AG08395 (cell line): ENCODE measurements at places on chromosomes 7 and 10.

DNA sequence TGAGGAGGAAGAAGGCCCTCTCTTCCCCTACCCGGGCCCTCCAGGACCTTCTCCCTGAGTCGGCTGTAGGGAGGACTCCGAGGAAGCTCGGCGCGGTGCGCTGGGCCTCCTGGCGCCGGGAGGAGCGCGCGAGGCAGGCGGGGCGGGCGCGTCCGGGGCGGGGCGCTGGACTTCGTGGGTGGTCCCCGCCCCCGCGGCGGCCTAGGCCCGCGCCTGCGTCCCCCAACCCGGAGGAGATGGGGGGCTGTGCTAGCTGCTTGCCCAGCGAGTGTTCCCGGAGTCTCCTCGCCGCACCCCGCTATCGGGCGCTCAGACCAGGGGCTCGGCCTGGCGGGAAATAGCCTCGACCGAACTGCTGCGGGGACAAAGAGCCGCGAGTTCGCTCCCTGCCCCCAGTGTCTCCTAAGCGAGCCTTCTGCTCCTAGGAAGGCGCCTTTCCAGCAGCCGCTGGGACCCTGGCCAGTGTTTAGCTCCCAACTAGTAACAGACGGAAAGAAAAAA is 19.2 kb upstream of the SMO start:
- DNase-seq: peak; percentile 53

GRCh38 chr10:31620226-31621151 is 301.5 kb downstream of the ZEB1 start:
- peak; percentile 59 for DNase-seq

- DNase-seq: no peak
These were observed 38.8 kb downstream of the FGFR2 start for GRCh38 chr10:121559326-121560026.

DNA sequence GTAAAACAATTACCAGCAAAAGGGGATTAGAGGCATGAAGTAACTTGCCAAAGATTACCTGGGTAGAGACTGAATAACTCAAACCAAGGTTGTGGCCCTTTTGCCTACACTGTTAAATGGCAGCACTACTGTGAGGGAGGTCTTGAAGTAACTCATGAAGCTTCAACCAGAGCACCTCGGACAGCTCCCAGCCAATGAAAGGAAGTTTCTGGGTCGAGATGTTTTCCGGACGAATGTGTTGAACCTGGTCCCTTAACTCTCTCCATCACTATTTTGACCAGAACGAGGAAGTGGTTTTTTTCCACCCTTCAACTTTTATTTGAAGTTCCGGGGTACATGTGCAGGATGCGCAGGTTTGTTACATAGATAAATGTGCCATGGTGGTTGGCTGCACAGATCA is 133.6 kb upstream of the PRKCQ start:
- no peak for DNase-seq

DNA sequence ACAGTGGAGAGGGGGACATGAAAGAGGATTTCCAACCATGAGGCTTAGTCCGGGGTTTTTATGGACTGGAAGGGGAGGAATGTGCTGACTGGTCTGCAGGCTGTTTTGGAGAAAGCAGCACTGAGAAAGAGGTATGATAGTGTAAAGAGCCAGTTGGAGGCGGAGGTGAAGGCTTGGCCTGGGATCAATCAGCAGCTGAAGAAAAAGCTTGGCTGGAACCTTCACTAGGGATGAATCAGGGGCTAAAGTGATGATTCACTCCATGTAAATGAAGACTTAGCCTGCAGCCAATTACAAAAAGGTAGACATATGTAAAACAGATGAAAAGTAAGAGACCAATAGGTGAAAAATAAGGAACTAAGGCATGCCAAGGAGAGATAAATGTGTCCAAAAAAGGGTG is 1382.6 kb downstream of the GATA3 start:
- no peak for DNase-seq

GRCh38 chr10:123995461-123996131 is 97.8 kb downstream of the CHST15 start:
- DNase-seq: peak; percentile 83

DNA sequence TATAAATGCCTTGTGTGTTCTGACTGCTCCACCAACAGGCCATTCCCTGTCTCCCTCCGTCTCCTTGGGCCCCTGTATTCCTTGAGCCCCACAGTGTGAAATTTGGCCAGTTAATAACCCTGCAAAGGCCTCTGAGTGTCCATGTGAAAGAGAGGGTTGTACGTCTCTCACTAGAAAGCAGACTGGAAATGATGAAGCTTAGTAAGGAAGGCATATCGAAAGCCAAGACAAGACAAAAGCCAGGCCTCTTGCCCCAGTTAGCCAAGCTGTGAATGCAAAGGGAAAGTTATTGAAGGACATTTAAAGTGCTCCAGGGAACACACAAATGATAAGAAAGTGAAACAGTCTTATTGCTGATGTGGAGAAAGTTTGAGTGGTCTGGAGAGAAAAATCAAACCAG is 680.2 kb downstream of the SDK1 start:
- DNase-seq: no peak

- DNase-seq: no peak
These were observed 6.8 kb upstream of the GATA3 start for GRCh38 chr10:8047452-8048280.

- no peak for DNase-seq
These were observed 36.8 kb upstream of the NUB1 start for GRCh38 chr7:151304856-151305255.

GRCh38 chr7:75842836-75843446 is 29.3 kb upstream of the CCL24 start:
- peak; percentile 60 for DNase-seq

GRCh38 chr7:157690058-157690832 is 353.4 kb downstream of the DNAJB6 start:
- DNase-seq: peak; percentile 13

- DNase-seq: peak; percentile 32
These were observed 27.5 kb upstream of the ZCCHC24 start for GRCh38 chr10:79472951-79473350.

- DNase-seq: no peak
These were observed 306.2 kb upstream of the AKR1E2 start for GRCh38 chr10:4519658-4520402.

GRCh38 chr10:8174762-8175161 is 120.3 kb downstream of the GATA3 start:
- DNase-seq: no peak

- no peak for DNase-seq
These were observed 30.2 kb upstream of the SEMA3D start for GRCh38 chr7:85217085-85217484.

DNA sequence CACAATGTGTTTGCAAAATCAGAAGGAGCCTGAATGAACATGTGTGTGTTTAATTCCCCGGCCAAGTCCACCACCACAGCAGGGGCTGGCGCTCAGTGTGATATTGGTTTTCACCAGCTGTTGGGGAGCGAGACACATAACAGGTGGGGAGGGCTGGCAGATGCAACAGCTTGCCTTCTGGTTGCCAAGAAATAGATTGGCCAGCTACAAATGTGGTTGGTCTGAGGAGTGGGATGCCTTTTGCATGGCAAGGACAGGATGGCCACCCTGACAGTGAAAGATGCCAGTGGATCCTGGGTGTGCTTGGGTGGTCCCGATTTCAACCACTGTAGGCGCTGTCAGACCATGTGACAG is 292.5 kb upstream of the FZD8 start:
- no peak for DNase-seq

DNA sequence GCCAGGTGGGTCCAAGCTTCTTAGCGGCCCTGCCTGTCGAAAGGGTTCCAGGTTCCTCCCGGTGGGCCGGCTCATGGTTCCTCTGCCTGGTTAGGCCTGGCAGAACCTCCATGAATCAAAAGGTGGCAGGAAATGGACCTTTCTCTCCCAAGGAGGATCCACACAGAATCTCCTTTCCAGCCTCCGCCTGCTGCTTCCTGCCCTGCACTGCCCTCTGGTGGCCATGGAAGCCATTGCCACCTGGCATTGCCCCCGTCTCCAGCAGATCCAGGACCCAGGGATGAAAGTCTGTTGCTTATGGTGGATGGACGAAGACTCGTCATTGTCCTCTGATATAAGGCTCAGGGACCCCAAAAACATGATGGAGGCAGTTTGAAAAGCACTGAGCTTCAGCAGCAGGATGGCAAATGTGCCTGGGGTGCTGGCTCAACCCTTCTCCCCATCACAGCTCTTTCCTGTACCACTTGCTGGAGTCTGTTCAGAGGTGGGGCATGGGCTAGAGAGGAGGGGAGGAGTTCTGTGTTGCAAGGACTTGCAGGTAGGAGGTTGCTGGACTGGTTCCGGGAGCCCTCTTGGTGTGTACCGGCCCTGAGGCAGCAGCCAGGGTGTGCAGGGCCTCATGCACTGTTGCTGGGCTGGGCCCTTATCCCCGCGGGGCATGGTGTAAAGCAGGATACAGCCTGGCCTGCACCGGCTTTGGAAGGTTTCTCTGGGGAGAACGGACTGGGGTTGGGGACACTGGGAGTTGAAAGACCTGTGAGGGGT is 11.3 kb upstream of the INMT start:
- DNase-seq: peak; percentile 94

DNA sequence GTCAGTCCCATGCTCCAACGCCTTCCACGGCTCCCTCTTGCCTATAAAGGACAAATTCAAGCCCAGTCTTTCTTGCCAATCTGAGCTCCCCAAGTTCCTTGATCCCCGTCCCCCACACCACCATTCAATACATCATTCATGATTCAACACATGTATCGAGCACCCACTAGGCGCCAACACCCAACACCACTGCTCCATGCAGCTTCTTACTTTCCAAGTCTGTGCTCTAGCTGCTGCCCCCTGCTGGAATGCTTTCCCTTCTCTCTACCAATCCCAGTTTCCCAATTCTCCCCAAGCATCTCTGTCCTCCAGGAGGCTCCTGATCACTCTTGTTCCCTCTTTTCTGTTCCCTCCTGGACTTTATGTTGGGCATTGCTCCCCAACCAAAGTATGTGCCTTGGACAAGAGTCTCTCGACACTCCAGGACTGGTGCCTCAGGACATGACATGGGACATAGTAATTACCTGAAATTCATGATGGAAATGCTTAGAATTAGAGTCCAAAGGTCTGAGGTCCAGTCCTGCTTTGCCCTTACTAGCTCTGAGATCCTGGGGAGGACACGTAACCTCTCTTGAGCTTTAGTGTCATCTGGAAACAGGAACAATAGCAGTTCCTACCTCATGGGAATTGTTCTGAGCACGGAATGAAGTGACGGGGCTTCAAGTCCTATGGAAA is 172.7 kb downstream of the NEURL1 start:
- DNase-seq: peak; percentile 40

GRCh38 chr10:99815621-99816020 is 33.2 kb downstream of the ABCC2 start:
- no peak for DNase-seq

- DNase-seq: no peak
These were observed 33.3 kb downstream of the SCART1 start for GRCh38 chr10:133487085-133487484.

DNA sequence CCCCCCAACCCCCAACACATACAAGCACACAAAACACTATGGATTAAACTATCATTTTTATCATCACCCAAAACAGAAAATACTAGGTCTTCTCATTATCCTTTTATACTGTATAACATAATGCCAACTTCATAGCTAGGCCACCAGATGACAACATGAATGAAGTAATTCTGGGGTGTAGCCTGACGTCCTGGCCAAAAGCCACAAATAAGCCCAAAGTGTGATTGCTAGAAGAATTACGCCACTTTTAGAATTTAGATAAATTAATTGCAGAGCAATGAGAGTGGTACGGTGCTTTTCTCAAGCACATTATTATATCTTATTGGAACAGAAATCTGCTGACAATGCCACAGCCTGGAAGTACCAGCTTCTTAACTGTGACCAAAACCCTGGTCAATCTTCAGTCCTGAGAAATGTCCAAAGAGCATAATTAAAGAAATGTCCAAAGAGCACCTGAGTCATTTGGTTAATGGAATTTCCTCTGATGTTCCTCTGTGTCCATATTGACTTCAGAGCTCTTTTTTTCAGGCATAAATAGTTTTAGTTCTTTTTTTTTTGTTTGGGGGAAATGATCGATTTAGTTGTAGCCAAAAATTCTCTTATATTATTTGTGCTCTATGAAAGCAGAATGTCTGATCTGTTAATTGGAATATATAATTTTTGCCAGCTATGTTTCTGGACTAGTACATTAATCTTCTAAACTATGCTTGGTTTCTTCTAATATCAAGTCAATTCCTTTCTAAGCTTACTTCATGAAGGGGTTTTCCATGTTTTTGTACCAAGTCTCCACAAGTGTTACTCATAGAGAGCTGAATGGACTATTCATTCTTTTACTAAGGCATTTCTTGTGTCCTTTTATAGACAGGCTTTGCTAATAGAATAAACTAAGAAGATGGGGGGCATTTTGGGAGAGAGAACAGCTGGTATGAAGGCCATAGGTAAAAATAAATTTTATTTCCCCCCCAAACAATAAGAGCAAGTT is 233.4 kb upstream of the SLC26A5 start:
- DNase-seq: no peak

GRCh38 chr7:131067220-131067619 is 260.5 kb upstream of the MKLN1 start:
- DNase-seq: no peak

GRCh38 chr7:47071866-47072265 is 510.0 kb downstream of the TNS3 start:
- no peak for DNase-seq

GRCh38 chr10:81081887-81082620 is 544.4 kb downstream of the SH2D4B start:
- DNase-seq: no peak

DNA sequence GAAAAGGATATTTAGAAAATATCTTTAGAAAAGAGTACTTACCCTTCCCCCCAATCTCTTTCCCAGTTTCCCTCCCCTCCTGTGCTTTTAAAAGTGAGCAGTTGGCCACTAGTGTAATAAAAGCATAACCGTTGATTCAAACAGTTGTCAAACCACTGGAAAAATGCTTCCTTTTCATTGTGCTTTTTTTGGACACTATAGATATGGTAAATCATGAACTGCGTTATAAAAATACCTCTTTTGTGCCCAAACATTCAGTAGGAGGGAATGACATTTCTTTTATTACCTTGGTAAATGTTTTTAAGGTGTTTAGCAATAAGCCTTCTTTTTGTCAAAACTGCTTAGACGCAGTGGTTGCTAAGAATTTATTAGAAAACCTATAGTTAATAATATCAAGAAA is 232.4 kb downstream of the SLC25A13 start:
- no peak for DNase-seq

GRCh38 chr7:30147785-30148184 is 13.0 kb downstream of the MTURN start:
- DNase-seq: no peak

DNA sequence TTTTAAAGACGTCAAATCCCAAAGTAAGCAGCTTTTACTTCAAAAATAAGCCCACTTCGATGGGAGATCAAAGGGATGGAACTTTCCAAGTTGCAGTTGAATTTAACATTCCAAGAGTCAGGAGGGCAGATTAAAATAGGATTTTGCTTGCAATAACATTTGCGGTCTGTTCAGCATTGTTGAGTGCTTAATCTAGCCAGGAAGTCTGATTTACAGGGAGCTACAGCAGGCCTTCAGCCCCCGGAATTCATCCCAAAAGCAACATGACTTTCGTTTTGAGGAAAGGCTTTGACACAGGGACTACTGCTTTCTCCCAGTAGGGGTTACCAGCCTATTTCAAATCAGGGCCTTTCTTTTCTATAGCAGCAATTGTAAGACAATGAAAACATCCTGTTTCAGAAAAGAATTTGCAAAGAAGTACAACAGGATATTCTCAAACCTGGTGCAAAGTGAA is 279.6 kb upstream of the PITRM1 start:
- DNase-seq: peak; percentile 73
